EL (cell line): ENCODE measurements at places on chromosomes 5 and 9.

- DNase-seq: no peak
Observed at GRCh38 chr9:26219961-26220360, 541.7 kb upstream of the TUSC1 start.

- no peak for DNase-seq
Observed at GRCh38 chr5:136522217-136522956, 157.0 kb upstream of the TRPC7 start.

- peak; percentile 80 for DNase-seq
Observed at GRCh38 chr5:131628990-131629389, 6.0 kb downstream of the RAPGEF6 start.

DNA sequence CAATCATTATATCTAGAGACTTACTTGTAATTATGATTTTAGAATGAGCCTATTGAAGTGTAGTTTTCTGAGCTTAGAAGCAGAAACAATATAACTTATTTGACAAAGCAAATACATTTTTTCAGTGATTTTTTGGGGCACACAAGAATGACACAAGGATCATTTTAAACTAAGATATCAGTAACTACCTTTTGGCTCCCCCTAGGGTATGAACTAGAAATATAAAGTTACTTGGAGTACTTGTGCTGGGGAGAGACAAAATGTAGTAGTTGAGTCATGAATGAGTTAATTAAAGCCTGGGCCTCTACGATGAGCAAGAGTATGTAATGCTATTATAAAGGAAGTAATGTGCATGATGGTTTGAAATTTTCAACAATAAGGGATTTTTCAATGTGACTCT is 1244.1 kb upstream of the ACO1 start:
- no peak for DNase-seq

GRCh38 chr5:39369123-39369815 is 5.0 kb upstream of the C9 start:
- DNase-seq: no peak

DNA sequence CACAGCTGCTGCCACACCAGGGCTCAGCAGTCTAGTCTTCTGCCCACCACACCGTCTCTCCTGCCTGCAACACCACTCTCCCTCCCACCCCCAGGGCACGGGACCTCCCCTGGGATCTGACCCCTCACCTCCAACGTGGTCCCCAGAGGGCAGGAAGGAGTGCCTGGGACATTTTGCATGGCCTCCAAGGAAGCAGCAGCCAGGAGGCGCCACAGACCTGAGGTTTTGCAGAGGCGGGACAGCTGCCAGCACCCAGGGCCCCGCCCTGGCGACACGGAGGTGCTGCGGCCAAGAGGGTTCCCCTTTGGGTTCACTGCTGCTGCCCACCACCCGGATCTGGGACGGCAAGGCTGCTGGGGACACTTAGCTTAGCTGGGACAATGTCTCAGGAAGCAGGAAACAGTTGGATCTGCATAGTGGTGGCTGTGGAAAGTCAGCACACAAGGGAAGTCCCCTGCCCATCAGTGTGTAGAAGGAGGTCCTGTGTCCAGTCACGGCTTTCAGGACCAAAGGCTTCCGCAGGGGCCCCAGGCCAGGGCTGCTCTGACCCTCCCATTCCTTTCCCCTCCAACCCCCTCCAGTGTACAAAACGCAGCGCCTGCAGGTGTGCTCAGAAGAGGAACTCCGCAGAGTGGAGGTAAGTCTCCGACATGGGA is 13.8 kb downstream of the PROP1 start:
- no peak for DNase-seq

GRCh38 chr5:143494162-143494561 is 90.7 kb upstream of the NR3C1 start:
- DNase-seq: peak; percentile 81

GRCh38 chr5:170582644-170583330 is 79.0 kb downstream of the KCNIP1 start:
- no peak for DNase-seq
